Calu3 (cell line): ENCODE measurements at places on chromosomes 3 and 15. TPM values are rescaled to one million over a fixed set of nuclear protein-coding genes. Genes with fewer than 3 reads are reported as not detected.

GRCh38 chr3:32176989-32177701 is 61.3 kb upstream of the CMTM8 start:
- peaks cover 18% of the 10 kb centered on the region for H3K4me1 ChIP-seq
- H3K4me3 ChIP-seq: peak overlapping the region; percentile 45
- DNase-seq: peak; percentile 83
- H3K36me3 ChIP-seq: no peaks in the 10 kb centered on the region
- no peaks in the 10 kb centered on the region for H3K27me3 ChIP-seq

DNA sequence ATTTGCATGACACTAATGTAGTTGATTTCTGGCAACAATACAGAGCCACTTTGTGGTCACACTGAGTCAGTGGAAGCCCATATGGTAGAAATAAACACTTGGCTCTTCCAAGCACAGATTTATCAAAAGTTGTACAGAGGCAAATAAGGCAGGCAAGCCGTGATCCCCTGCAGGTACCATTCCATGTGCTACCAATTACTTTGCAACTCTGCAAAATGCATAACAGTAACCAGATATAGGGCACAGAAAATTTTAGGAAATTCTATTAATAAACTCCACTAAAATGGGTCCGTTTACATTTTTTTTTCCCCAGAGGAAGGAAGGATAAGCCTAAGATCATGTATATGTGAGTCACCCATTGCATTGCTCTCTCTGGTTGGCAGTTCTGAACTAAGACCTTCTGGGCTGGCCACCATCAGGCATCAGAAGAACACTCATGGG is 103.1 kb upstream of the PTX3 start:
- no peak overlapping the region for H3K27ac ChIP-seq
- H3K4me1 ChIP-seq: peaks cover 26% of the 10 kb centered on the region
- H3K27me3 ChIP-seq: no peaks in the 10 kb centered on the region
- DNase-seq: no peak
- H3K4me3 ChIP-seq: no peak overlapping the region

GRCh38 chr15:63759752-63760151 is 74.0 kb downstream of the HERC1 start:
- no peak overlapping the region for H3K27ac ChIP-seq
- H3K36me3 ChIP-seq: no peaks in the 10 kb centered on the region
- H3K27me3 ChIP-seq: no peaks in the 10 kb centered on the region
- H3K4me1 ChIP-seq: no peaks in the 10 kb centered on the region

DNA sequence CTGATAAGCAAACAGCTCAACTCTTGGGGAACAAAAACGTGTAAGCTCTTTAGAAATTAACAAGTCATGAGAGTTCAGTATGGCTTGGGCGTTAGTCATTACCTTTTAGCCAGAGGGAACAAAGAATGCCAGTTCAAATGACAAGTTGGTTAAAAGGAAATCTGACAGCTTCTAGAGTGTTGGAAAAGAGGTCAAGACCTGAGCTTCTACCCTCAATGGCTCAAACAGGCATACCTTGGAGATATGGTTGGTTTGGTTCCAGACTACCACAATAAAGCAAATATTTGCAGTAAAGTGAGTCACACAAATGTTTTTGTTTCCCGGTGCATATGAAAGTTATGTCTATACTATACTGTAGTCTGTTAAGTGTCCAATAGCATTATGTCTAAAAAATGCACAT is 136.1 kb downstream of the CACNA1D start:
- peak overlapping the region; percentile 31 for H3K4me3 ChIP-seq
- no peaks in the 10 kb centered on the region for H3K36me3 ChIP-seq
- peak; percentile 50 for DNase-seq
- H3K27ac ChIP-seq: peak overlapping the region; percentile 89
- H3K4me1 ChIP-seq: peaks cover 54% of the 10 kb centered on the region

DNA sequence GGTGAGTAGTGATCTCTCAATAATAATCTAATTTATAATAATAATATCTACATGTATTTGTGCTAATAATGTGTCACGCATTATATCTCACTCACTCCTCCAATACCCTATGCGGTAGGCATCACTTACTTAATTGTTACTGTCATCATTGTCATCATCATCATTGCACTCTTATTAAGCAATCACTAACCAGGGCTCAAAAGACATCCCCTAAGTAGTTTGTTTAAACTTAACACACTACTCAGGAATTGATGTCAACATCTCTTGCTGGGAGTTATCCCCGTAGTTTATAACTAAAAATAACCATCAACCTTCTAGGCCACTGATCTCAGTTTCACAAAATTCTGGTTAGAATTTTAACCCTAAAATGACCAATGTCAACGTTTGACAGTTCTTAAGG is 56.8 kb upstream of the ICE2 start:
- no peak for DNase-seq
- H3K36me3 ChIP-seq: no peaks in the 10 kb centered on the region
- no peaks in the 10 kb centered on the region for H3K4me1 ChIP-seq
- H3K4me3 ChIP-seq: no peak overlapping the region
- H3K27ac ChIP-seq: no peak overlapping the region
- H3K27me3 ChIP-seq: no peaks in the 10 kb centered on the region

DNA sequence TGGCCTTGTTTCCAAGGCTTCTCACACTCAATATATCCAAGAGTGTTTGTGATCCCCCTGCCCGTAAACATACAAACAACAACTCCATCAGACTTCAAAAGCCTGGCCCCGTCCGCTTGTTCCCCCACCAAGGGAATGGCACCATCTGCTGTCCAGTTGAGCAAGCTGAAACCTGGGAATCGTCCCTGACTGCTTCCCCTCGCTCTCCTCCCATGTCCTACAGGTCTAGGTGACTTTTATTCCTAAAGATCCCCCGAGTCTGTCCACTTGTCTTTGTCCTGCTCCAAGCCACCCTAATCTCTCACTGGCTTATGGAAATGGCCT is 27.9 kb upstream of the FAM174B start:
- H3K36me3 ChIP-seq: no peaks in the 10 kb centered on the region
- peaks cover 69% of the 10 kb centered on the region for H3K27me3 ChIP-seq
- peak; percentile 48 for DNase-seq
- H3K27ac ChIP-seq: no peak overlapping the region

DNA sequence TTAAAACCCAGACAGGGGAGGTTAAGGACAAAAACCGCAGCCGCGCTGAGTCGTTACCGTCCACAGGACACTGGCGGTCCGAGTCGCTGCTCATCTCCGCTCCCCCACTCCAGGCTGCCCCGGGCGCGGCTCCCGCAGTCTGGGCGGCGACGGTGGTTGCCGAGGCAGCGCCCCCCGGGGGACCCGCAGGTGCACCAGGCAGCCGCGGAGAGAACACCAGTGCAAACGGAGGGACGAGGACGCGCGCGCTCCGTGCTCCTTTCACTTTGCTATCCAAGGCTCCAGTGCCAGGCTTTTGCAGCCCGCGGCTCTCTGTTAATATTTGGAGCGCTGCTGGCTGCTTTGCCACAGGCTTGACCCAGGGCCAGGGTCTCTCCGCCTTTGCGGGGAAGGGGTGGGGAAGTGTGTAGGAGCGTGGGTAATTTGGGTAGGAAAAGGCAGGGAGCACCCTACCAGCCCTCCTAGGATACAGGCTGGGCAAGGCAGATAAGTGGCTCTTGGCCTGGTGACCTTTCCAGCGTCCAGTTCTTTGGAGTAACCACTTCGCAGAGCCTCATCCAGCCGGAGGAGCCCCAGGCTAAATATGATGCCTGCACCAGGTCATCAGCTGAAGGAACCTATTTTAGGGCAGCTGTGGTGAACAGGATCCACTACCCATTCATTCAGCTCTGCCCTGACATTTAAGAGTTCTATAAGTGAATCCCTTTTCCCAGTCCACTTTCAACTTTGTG is at the start of gene GADL1:
GADL1 (minus strand) TSS at position 141 of the 731 bp plus-strand sequence; CDS start at position 94, 47 bp downstream.
- peak; percentile 11 for DNase-seq
- H3K4me3 ChIP-seq: peak within 1 kb of the TSS; percentile 46
- H3K27me3 ChIP-seq: peaks cover 43% of the 10 kb centered on the region
- H3K4me1 ChIP-seq: no peaks in the 10 kb centered on the region
- no peak within 1 kb of the TSS for H3K27ac ChIP-seq

DNA sequence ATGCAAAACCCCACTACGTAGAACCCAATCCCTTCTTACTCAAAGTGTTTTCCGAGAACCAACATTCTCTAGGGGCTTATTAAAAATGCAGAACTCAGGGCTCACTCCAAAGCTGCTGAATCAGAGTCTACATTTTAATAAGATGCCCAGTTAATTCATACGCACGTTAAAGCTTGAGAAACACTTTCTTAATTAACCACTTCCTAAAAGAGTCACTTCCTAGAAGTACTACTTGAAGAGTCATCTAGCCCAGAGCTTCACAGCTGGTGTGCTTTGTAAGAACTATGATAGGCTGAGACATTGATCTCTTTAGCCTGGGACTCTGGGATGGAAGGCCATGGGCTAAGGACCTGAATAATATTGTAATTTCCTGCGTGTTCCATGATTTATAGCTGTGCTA is 9.0 kb downstream of the COL6A5 start:
- no peaks in the 10 kb centered on the region for H3K27me3 ChIP-seq
- no peak overlapping the region for H3K27ac ChIP-seq
- no peak for DNase-seq

- H3K36me3 ChIP-seq: peaks cover 4% of the 10 kb centered on the region
- H3K4me1 ChIP-seq: peaks cover 5% of the 10 kb centered on the region
- H3K4me3 ChIP-seq: no peak overlapping the region
- no peak overlapping the region for H3K27ac ChIP-seq
Observed at GRCh38 chr3:112681822-112682325, 40.9 kb upstream of the CCDC80 start.

- H3K27me3 ChIP-seq: peaks cover 63% of the 10 kb centered on the region
- peaks cover 1% of the 10 kb centered on the region for H3K4me1 ChIP-seq
- no peak for DNase-seq
- H3K27ac ChIP-seq: no peak overlapping the region
Observed at GRCh38 chr3:9721015-9721699, 10.4 kb upstream of the BRPF1 start.

DNA sequence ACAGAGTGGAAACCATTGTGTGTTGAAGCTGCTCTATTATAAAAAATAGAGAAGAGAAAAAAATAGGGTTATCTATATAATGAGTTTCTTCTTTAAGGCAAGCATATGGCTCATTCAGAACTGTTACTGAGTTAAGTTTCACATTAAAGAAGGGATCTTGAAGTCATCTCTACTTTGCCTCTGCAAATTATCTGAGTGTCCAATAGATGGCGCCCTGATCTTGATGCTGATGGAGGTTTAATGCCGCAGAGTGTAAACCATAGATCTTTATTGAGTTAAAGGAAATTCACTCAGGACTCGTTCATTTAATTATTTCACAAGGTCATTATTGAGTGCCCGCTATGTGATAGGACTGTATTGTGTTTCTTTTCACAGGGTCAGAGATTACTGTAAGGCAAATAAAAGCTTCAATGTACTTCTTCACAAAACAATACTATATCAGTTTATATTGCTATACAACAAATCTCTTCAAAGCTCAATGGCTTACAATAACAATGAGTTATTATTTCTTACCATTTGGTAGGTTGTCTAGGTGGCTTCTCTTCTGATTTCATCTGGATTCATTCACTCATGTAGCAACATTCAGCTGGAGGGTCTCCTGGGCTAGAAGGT is 171.4 kb downstream of the NSUN3 start:
- H3K27ac ChIP-seq: no peak overlapping the region
- no peak overlapping the region for H3K4me3 ChIP-seq
- DNase-seq: peak; percentile 32

GRCh38 chr3:171874251-171874681 is 31.1 kb downstream of the TMEM212 start:
- no peaks in the 10 kb centered on the region for H3K27me3 ChIP-seq
- peaks cover 74% of the 10 kb centered on the region for H3K4me1 ChIP-seq
- peak overlapping the region; percentile 36 for H3K4me3 ChIP-seq
- DNase-seq: peak; percentile 69

GRCh38 chr3:70527026-70527425 is 214.6 kb upstream of the MDFIC2 start:
- H3K36me3 ChIP-seq: no peaks in the 10 kb centered on the region
- no peak overlapping the region for H3K27ac ChIP-seq
- H3K27me3 ChIP-seq: peaks cover 16% of the 10 kb centered on the region
- no peaks in the 10 kb centered on the region for H3K4me1 ChIP-seq
- no peak overlapping the region for H3K4me3 ChIP-seq

DNA sequence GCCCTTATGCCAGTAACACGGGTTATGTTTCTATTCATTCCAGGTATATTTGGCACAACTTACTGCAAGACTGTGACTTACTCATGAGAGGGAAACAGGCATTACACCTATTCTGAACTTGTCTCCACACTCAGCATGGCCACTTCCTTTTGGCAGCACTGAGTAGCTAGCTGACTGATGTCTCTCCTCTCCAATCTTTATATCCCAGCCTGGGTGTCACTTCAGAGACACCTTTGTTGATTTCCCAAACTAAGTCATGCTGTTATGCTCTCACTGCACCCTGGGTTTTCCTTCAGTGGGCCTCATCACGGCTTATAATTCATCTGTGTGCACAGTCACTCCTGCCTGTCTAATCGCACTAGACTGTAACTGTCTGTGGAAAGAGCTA is 114.8 kb downstream of the MYLK start:
- no peak overlapping the region for H3K27ac ChIP-seq
- no peak for DNase-seq
- no peaks in the 10 kb centered on the region for H3K27me3 ChIP-seq
- no peaks in the 10 kb centered on the region for H3K36me3 ChIP-seq
- H3K4me1 ChIP-seq: peaks cover 14% of the 10 kb centered on the region

GRCh38 chr3:169041677-169042171 is 621.8 kb downstream of the MECOM start:
- DNase-seq: no peak
- no peaks in the 10 kb centered on the region for H3K36me3 ChIP-seq
- H3K27me3 ChIP-seq: no peaks in the 10 kb centered on the region
- peaks cover 12% of the 10 kb centered on the region for H3K4me1 ChIP-seq
- no peak overlapping the region for H3K4me3 ChIP-seq

- DNase-seq: no peak
- no peak overlapping the region for H3K4me3 ChIP-seq
- H3K27ac ChIP-seq: no peak overlapping the region
- no peaks in the 10 kb centered on the region for H3K36me3 ChIP-seq
- no peaks in the 10 kb centered on the region for H3K27me3 ChIP-seq
- no peaks in the 10 kb centered on the region for H3K4me1 ChIP-seq
Observed at GRCh38 chr3:87127281-87127680, 99.8 kb upstream of the CHMP2B start.

DNA sequence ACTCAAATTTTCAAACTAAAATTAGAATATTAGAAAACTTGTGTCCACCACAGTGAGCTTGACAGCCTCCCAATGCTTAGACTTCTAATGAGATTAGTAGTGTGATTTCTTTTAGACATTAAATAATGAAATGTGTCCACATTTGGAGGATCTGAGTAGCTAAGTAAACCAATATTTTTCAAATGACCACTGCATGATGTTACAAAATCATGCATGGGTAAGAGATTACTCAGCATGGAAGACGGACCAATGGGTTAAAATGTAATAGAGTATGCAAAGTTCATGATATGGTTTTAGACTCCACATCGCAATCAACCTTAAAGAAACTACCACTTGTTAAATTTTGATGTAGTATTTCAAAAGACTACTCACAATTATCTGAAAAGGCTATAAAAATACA is 130.6 kb downstream of the IMPG2 start:
- H3K27me3 ChIP-seq: no peaks in the 10 kb centered on the region
- no peak overlapping the region for H3K27ac ChIP-seq
- peaks cover 5% of the 10 kb centered on the region for H3K36me3 ChIP-seq
- H3K4me3 ChIP-seq: no peak overlapping the region
- H3K4me1 ChIP-seq: peaks cover 32% of the 10 kb centered on the region
- DNase-seq: no peak

TM6SF1 gene
- not detected in 2 replicates for total RNA-seq

C3orf49 gene
- total RNA-seq: not detected in 2 replicates

GOLGA8J gene
- not detected in 2 replicates for total RNA-seq

ENTPD3 gene
- 3.0 and 4.0 TPM in 2 replicates for total RNA-seq

WDR72 gene
- total RNA-seq: 3.7 and 3.9 TPM in 2 replicates

OR5K2 gene
- not detected in 2 replicates for total RNA-seq

MYO5C gene
- 48.1 and 48.4 TPM in 2 replicates for total RNA-seq

FETUB gene
- total RNA-seq: not detected in 2 replicates

MST1R gene
- 169 and 218 TPM in 2 replicates for total RNA-seq

CKMT1A gene
- 0.66 and 1.2 TPM in 2 replicates for total RNA-seq

CCDC13 gene
- 0.66 and 0.68 TPM in 2 replicates for total RNA-seq

PLSCR5 gene
- total RNA-seq: not detected in 2 replicates

CAPN3 gene
- total RNA-seq: 2.1 and 2.3 TPM in 2 replicates
